ENCODE measurements at places on chromosomes 1 and 21.

DNA sequence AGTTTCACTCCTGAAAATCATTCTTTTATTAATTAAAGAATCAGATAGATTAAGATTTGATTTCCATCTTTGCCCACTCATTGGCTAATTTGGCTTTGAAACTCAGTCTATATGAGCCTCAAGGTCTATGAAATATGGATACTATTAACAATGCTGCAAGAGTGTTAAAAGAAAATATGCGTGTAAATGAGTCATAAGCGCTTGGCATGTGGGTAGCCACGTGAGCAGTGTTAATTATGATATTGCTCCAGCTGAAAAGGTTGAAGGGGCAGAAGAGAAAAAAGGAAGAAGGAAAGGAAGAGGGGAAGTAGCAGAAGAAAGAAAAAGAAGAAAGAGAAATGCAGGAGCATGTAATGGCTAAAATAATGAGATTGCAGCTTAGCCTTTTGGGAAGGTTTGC is 151.4 kb downstream of the CHRM3 start:
- DNase-seq, result no peak

GRCh38 chr1:156794506-156795373 is 21.9 kb downstream of the SH2D2A start:
- no peak for DNase-seq

GRCh38 chr1:38076038-38076437 is 29.4 kb upstream of the POU3F1 start:
- DNase-seq, result peak; percentile 47

DNA sequence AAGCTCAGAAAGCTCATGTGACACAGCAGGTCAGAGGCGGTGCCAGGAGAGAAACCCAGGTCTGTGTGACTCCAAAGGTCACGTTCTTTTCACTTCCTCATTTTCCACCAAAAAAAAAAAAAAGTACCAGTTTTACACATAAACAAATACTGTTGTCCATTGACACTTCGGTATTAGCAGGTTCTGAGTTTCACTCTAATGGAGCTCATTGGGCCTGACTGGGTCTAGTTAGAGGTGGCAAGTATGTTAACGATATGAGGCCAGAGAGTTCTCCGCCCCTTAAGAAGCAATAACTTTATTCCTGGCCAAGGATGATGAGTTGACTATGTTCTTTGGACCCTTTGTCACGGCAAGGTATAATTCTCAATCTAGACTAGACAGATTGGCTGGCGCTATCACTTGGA is 30.0 kb upstream of the SDE2 start:
- no peak for DNase-seq

DNA sequence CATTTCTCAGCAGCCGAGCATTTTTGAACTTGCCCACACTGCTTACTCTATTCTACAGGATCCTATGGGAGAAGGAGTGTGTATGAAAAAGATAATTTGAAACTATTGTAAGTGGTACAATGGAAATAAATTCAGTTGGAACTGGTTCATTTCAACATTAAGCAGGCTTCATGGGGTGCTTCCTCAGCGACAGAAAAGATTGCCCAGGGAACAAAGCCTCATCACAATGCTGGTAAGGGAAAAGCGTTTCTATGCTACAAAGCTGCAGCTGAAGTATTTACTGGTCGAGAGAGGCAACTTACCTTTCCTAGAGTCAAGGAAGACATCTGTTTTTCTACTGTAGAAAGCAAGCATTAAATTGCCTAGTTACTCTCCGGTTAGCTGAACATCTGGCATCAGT is 568.2 kb upstream of the ZP4 start:
- no peak for DNase-seq

Measured in adipocyte (in vitro differentiated cells).